ENCODE measurements at places on chromosomes 12 and 14. TPM values are rescaled to one million over a fixed set of nuclear protein-coding genes. Genes with fewer than 3 reads are reported as not detected.

GZMB gene
- 0.52 TPM for total RNA-seq

ACOT4 gene
- 0.52 TPM for total RNA-seq

TMEM132C gene
- total RNA-seq: 3.7 TPM

ASB2 gene
- total RNA-seq: 16.2 TPM

LRRIQ1 gene
- not detected for total RNA-seq

Measured in skeletal muscle tissue (tissue), 5 donors.